RKO (cell line): ENCODE measurements at places on chromosomes 12 and 14.
A peak's percentile ranks its signal among the peaks of the same experiment; 100 is the strongest.

DNA sequence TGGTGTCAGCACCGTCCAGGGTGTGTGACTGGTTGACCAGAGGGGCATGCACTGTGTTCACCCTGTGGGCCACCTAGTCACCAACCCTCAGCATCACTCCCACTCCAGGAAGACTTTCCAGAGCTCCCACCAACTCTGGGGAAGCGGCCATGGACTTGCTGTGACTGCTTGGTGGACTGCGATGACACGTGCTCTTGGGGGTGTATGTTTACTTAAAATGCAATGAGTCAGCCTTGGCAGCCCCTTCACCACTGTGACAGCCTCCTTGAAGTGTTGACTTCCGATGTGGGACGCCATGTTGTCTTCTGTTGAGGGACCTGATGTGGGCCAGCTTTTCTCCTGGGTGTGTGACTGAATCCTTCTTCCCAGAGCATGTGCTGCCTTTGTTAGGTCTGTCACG, 151.1 kb upstream of the RTL1 start:
- DNase-seq: no peak

DNA sequence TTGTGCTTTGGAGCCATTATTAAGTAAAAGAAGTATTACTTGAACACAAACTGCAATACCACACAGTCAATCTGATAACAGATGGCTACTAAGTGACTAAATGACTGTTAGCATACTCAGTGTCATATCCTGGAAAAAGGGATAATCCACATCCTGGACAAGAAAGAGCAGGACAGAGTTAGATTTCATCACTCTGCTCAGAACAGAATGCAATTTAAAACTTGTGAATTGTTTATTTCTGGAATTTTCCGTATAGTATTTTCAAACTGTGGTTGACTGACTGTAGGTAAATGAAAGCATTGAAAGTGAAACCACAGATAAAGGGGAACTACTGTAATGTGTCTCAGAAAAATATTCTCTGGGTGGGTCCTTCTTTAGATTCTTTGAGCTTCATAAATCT, 458.8 kb downstream of the TMEM117 start:
- no peak for DNase-seq

DNA sequence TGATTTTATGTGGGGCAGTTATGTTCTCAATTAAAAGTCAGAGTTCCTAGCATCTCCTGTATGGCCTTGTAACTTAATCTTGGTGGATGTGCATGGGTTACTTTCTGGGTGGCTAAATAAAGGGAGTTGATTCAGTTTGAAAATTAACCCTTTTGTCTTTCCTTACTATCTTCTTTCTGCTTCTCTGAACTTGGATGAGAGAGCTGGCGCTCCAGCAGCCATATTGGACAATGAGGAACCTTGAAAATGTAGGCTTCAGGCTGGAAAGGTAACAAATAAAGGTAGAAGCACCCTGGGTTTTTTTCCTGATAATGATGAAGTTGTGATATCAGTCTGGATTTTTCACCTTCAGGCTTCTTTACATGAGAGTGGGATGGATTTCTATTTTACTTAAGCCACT, 714.1 kb upstream of the TMEM132C start:
- no peak for DNase-seq

DNA sequence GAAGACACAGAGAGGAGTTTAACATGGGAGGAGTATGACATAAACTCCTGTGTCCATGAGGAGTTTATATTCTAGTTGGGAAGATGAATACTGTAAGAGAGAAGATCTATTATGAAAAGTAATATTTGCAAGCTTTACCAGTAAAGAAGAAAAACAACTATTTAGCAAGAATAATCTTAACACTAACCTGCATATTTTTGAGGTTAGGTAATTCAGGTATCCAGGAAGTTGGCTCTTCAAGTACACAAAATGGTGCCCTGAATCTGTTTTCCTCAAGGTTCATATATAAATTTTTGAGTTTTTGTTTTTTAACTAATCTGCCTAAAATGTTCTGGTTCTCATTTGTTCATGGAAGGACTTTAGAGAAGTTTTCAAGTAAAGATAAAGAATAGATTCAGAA, 33.9 kb upstream of the KCNMB4 start:
- no peak for DNase-seq

GRCh38 chr14:101512376-101512695, 49.0 kb upstream of the DIO3 start:
- DNase-seq: no peak

DNA sequence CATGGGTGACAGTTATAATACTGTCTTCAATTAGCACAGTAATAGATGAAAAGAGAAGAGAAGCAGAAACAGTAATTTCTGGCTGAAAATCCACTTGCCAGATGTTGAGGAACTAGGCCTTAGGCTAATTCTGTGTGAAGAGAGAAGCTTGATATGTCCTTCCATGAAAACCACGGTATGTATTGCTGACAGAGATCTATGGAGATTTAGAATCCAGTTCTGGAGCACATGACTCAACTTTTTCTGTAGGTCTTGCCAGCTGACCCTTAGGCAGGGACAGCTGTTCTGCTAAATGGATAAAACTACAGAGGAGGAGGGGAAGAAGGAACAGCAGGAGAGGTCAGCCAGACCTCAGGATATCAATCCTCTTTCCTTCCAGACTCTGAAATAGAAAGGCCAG, 211.5 kb downstream of the PRKD1 start:
- no peak for DNase-seq

DNA sequence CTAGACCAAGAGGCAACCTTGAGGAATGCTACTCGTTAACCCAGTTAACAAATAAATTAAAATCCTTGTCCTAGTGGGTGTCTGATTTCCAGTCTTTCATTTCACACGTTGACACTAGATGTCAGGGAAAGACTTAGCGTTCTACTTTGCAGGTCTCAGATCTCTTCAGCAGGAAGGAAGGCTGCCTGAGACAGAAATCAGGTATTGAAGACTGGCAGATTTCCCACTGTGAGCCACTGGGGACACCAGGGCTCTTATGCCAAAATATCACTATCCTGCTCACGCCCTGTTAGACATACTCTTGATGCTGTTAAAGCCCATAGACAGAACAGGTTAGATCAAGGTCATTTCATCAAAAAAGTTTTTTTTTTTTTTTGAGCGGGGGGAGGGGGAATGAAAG, 33.0 kb downstream of the EMP1 start:
- DNase-seq: no peak

DNA sequence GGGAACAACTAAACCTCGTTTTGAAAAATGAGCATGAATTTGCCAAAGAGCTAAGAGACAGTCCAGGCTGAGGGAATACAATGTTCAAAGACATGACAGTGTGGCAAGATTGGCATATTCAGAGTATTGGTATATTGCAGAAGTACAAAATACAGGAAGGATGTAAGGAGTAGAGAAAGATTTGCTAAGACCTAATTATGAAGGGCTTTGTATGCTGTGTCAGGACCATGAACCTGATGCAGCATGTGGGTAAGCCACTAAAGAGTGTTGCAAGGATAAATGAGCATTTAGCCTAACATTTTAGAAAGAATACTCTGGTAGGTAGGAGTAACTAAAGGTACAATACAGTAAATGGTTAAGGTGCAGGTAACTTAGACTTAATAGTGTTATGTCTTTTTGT, 65.1 kb downstream of the KTN1 start:
- DNase-seq: no peak

DNA sequence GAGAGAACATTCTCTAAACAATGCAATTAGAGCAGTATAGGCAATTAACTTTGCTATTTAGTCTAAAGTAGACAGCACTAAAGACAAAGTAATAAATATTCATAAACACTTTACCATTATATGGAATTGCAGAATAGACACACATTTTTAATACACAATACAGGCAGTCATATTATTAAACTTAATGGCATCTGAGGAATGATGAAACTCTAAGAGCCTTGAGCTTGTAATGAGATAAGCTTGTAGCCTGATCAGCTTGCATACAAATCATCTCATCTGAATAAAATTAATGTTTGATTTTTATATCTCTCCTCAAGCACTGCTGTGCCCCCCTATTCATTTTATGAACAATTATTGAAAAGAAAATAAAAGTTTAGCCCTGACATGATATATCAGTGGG, 107.6 kb downstream of the MGAT4C start:
- no peak for DNase-seq

DNA sequence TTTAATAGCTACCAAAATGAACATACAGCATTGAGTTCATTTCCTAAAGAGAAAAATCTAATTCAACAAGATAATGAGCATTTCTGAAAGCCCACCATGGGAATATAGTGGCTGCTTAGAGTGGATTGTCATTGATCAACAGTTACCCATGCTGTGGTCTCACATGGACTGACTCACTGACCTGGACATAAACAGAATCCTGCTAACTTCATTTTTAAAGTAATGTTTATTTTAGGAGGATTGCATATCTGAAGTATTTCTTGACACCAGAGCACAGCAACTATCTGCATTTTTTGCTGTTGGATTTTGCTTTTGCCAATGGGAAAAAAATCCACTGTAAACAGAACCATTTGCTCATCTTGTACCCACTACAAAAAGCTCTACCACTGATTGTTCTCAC, 71.7 kb downstream of the KCNC2 start:
- DNase-seq: no peak

- no peak for DNase-seq
Observed at GRCh38 chr14:54170301-54170700, 213.7 kb upstream of the BMP4 start.

DNA sequence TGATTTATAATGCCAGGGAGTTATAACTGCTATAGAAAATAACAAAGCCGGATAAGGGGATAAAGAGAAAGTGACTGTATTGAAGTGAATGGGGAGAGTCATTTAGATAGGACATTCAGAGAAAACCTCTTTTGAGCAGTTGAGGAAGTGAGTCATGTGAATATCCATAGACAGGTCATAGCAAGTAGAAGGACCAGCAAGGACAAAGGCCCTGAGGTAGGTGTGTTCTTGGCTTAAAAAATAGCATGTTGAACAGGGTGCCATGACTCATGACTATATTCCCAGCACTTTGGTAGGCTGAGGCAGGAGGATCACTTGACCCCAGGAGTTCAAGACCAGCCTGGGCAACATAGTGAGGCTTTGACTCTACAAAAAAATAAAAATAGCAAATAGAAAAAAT, 51.5 kb upstream of the RAP1B start:
- peak; percentile 80 for DNase-seq

GRCh38 chr12:12800406-12801180, 12.6 kb upstream of the DDX47 start:
- DNase-seq: no peak

DNA sequence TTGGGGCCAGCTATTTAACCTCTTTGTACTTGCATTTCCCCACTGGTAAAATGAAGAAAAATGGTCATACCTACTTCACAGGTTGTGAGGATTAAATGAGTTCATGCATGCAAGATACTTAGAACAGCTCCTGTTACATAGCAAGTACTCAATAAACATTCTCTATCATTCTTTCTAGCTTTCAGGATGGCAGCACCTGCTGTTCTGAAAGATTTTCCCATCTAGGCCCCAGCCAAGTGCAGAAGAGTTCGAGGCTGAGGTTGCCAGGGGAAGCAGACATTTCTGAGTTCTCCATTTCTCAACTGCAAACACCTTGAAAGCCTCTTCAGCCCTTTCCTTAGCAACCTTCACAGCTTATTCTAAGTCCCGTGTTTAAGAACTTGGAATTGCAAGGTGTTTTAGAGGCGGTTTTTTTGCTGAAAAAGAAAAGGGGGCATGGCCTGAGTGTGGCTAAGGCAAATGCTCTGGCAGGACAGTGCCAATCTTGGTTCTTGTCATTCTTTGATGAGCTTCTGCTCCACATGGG, 73.0 kb upstream of the PRMT8 start:
- DNase-seq: no peak

- DNase-seq: no peak
Observed at GRCh38 chr12:69925291-69925690, 100.3 kb downstream of the MYRFL start.

DNA sequence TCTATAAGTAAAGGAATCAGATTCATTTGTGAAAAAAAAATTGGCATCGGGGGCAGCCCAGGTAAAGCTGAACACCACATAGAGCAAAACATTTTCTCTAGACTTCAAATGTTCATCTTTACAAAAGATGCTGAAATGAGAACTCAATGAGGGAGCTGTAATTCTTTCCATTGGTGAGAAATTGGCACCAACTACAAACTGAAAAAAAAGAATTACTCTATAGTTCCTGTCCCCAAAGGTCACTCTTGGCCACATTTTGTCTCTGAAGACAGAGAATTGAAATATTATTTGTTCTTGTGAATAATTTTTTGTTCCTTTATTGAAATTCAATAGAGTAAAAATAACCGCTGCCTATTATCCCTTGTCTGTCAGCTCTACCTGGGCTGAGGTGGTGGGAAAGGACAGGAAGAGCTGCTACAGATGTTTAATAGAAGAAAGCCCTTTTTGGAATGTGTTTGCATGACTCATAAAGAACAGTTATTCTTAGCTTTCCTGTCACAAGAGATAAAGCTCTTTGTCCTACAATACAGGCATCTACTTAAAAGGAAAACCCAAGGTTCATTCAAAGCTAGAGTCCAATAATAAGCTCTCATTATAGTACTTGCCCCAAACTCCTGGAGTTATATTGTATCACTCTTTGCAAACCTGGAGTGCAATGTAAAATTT, 380.1 kb upstream of the KITLG start:
- no peak for DNase-seq

DNA sequence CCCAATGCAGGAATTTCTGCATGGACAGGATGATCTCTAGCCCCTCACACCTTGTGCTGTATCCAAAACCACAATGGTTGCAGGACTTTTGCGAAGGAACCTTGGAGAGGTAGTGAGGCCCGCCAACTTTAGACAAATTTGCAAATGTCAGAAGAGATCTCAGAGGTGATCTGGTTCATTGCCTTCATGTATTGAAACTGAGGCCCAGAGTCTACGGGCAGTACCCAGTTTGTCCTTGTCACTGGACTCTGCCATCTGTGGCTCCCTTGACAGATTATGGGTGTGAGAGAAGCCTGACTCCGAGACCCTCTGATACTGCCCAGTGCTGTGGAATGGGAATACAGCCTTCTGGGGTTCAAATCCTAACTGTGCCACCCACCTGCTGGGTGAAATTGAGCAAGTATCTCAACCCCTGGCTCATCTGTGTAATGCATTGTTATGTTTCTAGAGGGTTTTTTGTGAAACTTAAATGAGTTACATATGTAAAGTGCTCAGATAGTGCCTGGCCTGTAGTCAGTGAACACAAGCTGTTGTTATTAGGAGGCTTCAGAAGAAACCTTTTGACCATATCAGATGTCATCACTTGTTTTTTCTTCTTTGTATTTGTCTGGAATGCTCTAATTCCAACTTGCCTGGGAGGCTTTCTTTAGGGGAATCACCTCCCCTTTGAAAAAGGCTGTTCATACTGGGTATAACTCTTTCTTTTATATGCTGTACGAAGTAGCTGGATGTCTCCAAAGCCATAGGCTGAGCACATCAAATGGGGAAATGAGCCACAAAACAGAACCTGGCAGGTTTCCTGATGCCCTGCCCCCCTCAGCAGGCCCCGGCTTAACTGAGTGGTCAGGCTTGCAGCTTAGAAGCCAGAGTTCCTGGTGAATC, 71.4 kb upstream of the SRSF5 start:
- no peak for DNase-seq
